ENCODE measurements at places on chromosomes 12 and 14. TPM values are rescaled to one million over a fixed set of nuclear protein-coding genes. Genes with fewer than 3 reads are reported as not detected.

WNT5B gene
- 0.46 TPM for total RNA-seq

KRT83 gene
- total RNA-seq, result not detected

TEX52 gene
- total RNA-seq, result not detected

B4GALNT3 gene
- not detected for total RNA-seq

FLRT2 gene
- 3.3 TPM for total RNA-seq

LRP1 gene
- 5.9 TPM for total RNA-seq

DNAI7 gene
- total RNA-seq, result not detected

SMIM41 gene
- not detected for total RNA-seq

RIN3 gene
- total RNA-seq, result 4.1 TPM

REP15 gene
- 0.97 TPM for total RNA-seq

RNASE7 gene
- not detected for total RNA-seq

DAO gene
- total RNA-seq, result not detected
